ENCODE measurements at places on chromosomes 7 and 10.

DNA sequence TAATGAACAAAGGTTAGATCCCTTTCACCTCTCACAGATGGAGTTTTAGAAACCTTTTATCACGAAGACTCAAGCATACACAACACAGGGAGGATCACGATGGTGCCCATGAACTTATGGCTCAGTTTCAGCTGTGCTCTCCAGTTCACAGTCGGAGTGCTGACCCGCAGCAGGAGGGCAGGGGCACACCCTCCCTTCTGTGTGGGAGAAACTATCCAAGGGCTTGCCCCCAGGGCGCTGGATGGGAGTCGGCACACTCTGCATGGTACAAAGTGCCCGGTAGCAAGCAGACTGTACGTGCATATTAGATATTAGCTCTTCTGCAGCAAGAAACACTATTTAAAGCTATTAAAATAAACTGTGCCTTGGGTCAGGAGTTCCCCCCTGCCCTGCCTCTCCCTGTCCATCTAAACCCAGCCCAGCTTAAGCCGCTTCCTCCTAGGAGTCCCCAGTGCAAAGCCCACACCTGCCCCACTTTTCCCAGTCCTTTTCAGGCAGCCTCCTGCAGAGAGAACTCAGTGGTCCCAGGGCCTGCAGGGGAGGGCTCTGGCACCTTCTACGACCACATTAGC lies 76.5 kb downstream of the CHST15 start:
- DNase-seq: no peak

- DNase-seq: no peak
Observed at GRCh38 chr7:11642841-11643240, 189.2 kb downstream of the THSD7A start.

- DNase-seq: no peak
Observed at GRCh38 chr10:119663866-119664698, 12.9 kb downstream of the BAG3 start.

DNA sequence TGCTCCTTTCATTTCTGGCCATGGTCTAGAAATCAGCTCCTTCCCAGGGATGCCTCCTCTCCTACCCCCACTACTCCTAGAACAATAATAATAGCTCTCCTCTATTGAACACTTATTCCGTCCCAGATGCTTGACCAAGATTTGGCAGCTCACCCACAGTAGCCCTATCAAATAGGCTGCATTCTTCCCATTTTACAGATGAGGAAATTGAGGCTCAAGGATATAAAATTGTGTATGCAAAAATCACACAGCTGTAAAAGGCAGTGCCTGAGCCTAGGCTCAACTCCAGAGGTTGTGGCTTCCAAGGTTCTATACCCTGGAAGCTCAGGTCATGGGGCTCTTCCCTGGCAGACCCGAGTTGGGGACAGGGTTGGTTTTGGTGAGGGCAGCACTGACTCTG lies 82.3 kb downstream of the C10orf105 start:
- no peak for DNase-seq
